ENCODE measurements at places on chromosomes 2 and 18. TPM values are rescaled to one million over a fixed set of nuclear protein-coding genes. Genes with fewer than 3 reads are reported as not detected.

- no peak for DNase-seq
Observed at GRCh38 chr18:78138983-78139496, 840.6 kb upstream of the SALL3 start.

DNA sequence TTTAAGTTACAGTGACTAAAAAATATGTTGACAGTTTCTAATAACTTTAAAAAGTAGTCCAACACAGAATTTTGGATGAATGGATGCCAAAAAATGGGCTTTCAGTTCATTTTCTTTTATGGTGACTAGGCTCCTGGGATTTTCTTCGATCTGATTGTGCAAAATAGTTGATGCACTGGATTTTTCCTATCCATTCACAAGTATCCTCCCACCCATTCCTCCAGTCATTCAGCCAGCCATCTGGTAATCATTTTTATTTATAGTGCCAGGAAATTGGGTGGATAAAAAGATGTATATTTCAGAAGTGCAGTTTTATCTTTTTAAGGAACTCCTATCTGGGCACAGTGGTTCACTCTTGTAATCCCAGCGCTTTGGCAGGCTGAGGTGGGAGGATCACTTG is 175.1 kb downstream of the PTPRM start:
- DNase-seq, result no peak

DNA sequence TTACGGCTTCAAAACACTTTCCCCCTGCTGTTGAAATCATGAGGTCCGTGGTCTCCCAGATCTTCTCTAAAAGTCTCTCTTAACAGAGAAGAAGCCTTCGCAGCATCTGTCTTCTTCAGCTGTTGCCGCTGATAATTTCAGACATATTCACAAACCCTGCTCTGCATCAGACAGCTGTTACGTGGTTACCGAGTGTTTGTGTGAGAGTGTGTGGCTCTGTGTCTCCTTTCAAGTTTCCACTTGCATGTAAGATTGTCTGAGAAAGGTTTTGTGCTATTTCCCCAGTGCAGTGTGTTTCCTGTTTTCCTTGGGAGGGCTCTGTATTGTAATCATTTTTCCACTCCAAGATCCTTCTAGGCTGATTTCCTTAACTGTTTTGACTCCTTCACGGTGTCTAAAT is 32.8 kb downstream of the MAIP1 start:
- no peak for DNase-seq

GRCh38 chr2:27959496-27959895 is 69.0 kb downstream of the BABAM2 start:
- no peak for DNase-seq

RND3 gene
- under 0.01 TPM for total RNA-seq

GRCh38 chr18:45276878-45277277 is 338.4 kb upstream of the SLC14A2 start:
- DNase-seq, result no peak

DNA sequence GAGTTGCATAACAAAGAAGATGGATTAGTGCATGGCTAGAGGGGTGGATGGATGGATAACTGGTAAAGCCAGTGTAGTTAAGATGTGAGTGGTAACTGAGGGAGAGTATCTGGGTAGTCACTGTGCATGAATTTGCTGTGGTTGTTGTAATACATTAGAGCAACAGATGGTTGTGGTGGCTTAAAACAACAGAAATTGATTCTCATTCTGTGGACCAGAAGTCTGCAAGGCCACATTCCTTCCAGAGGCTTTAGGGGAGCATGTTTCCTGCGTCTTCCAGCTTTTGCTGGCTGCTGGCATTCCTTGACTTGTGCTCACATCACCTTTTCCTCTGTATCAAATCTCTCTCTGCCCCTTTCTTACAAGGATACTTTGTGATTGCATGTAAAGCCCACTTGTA is 155.4 kb downstream of the ASB1 start:
- no peak for DNase-seq

PID1 gene
- not detected for total RNA-seq

DNA sequence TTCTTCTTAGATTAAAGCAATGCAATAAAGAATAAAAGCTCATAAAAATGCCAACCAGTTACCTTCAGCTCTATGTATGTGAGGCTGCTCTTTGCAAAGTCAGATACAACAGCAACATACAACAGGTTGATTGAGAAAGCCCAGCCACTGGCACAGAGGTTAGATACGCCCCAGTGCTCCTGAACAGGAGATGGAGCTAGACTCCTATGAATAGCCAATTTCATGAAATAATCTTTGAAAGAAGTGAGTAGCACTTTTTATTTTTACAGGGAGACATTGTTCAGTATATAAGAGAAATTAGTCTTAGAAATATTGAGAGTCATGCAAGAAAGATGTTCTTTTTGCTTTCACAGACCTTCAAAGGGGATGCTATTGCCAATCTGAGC is 362.4 kb upstream of the MEX3C start:
- no peak for DNase-seq

DNA sequence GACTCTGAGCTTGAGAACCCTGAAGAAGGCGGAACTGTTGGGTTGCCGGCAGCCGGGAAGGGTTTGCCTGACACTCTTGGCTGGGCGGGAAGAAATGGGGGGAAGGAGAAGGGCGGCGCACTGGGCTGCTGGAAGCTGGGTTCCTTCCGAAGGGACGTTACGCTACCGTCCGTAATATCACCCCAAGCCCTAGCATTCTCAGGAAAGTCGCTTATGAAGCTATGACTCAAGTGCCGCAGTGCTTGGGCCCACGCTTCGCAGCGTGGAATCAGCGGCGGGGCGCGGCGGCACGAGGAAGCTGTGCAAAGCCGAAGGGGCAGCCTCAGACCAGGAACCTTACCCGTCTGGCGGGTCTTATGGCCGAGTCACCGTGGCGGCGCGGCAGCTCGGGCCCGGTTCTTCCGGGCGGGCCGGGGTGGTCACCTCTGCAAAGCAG is 50.2 kb upstream of the SIGLEC15 start:
- peak; percentile 11 for DNase-seq

DNA sequence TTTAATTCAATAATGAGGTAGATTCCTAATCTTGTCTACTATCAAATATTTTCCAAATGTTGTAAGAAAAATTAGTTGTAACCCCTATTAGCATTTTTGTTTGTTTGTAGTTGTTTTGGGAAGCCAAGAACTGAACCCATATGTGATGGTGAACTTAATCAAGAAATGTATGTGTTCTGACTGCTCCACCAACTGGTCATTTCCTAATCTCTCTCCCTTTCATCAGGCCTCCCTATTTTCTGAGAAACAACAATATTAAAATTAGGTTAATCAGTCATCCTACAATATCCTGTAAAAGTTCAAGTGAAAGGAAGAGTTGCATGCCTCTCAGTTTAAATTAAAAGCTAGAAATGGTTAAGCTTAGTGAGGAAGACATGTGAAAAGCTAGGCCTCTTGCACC is 504.0 kb downstream of the EPHA4 start:
- DNase-seq, result no peak

PLCL1 gene
- 0.27 TPM for total RNA-seq

Data from hematopoietic multipotent progenitor cell (in vitro differentiated cells).